Posterior cingulate gyrus (tissue), 11 donors: ENCODE measurements at places on chromosomes 7 and 10.

- DNase-seq, result no peak
These were observed 34.8 kb upstream of the SH2D4B start for GRCh38 chr10:80502621-80503583.

GRCh38 chr7:102849538-102849937 is 63.3 kb upstream of the LRRC17 start:
- DNase-seq, result no peak

- no peak for DNase-seq
These were observed 4.5 kb upstream of the NDUFA5 start for GRCh38 chr7:123562121-123562520.

- DNase-seq, result no peak
These were observed 4.1 kb downstream of the TRIM8 start for GRCh38 chr10:102648269-102648888.

- DNase-seq, result no peak
These were observed 83.8 kb downstream of the EBLN1 start for GRCh38 chr10:22133749-22134624.
